ENCODE measurements at places on chromosomes 6 and 20.

DNA sequence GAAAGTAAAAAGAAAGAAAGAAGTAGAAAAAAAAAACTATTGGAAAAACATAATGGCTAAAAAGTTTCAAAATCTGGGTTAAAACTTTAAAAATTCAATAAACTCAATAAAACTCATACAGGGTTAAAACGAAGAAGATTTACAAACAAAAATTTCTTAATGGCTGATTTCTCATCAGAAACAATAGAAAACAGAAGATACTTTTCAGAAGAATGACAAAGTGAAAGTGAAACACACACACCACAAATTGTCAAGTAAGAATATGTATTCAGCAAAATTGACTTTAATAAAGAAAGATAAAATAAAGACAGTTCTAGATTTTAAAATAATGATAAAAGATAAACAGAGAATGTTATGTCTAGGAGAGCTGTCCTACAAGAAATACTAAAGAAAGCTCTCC lies 618.9 kb upstream of the GJE1 start:
- no peak for DNase-seq

DNA sequence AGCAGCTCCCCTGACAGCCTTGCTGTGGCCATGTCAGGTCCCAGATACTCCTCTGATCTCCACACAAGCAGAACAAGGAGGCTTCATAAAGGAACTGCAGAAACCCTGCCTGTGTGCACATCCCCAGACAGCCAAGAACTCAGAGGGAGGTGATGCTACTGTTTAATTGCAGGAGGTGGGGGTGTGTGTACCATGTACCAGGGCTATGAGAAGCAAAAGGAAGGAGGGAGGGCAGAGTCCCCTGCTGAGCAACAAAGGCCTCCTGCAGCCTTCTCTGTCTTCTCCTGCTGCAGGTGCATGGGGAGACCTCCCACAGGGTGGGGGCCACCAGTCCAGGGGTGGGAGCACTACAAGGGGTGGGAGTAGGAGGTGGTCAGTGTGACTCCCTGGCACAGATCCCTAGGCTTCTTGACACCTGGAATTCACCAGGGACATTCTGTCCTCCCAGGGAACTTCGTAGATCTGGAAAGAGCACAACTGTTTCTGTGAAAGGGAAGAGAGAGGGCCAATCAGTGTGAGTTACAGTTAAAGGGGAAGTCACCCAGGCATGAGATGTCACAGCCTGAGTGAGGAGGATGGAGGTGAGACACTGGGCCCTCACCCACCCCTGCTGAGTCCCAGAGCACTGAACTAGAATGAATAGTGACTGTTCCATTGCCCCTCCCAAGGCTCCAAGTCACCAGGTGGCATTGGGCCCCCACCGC lies 2.8 kb downstream of the CST2 start:
- no peak for DNase-seq

GRCh38 chr6:149508485-149508884 lies 23.7 kb upstream of the ZC3H12D start:
- DNase-seq = no peak

DNA sequence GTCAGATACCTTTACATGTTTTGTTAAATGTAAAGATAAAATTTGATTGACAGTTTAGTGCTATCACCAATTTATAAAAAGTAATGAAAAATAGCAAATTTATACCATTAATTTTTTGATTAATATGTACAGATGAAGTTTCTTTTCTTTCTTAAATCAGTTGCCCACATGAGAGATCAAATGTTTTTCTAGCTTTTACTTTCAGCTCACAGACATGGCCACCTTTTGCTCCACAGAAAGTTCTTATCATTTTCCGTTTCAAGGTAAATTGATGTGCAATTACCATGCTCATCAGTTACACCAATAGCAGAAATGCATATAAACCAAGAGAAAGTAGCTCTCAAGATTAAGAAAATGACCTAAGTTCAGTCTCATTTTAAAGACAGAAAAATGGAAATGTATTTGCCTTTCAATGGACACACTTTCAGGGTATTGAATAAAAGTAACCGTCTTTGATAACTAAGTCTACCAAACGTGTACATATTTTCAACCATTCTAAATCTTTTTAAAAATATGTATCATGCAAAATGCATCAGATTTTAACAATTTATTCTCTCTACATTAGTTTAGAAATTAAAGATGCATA lies 16.6 kb upstream of the EXOC2 start:
- DNase-seq = no peak

GRCh38 chr6:5771211-5771610 lies 235.5 kb downstream of the NRN1 start:
- DNase-seq = no peak

- no peak for DNase-seq
Measured at GRCh38 chr6:46674410-46674809, 13.3 kb upstream of the TDRD6 start.

GRCh38 chr6:144654506-144654905 lies 369.4 kb downstream of the UTRN start:
- DNase-seq = no peak

- DNase-seq = no peak
Measured at GRCh38 chr20:63290677-63291472, 2.1 kb upstream of the COL20A1 start.

- DNase-seq = no peak
Measured at GRCh38 chr6:32665661-32666060, 796 bp downstream of the HLA-DQB1 start.

- DNase-seq = no peak
Measured at GRCh38 chr20:31860390-31861134, 9.8 kb downstream of the DUSP15 start.

DNA sequence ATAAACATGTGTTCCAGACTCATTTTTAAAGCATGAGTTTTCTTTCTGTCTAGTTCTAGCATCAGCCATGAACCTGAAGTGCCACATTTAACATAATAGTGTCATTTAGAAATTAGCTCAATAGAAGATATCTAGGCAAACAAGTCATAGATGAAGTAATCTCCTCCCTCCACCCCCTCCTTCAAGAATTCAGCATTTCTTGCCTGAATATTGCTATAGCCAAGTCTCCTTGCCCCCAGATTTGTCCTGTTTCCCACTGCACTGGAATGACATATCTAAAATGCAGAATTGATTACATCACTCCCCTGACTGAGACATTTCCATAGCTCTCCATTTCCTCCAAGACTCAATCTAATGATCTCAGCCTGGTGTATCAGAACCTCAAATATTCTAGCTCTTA lies 134.9 kb upstream of the BACH2 start:
- no peak for DNase-seq

- DNase-seq = no peak
Measured at GRCh38 chr6:14149739-14150130, 32.2 kb downstream of the CD83 start.
